ENCODE measurements at places on chromosomes 5 and 9.

GRCh38 chr5:180495292-180495691 is 1.1 kb downstream of the CNOT6 start:
- no peak for DNase-seq

GRCh38 chr5:5009240-5009639 is 130.9 kb upstream of the ADAMTS16 start:
- DNase-seq: no peak

DNA sequence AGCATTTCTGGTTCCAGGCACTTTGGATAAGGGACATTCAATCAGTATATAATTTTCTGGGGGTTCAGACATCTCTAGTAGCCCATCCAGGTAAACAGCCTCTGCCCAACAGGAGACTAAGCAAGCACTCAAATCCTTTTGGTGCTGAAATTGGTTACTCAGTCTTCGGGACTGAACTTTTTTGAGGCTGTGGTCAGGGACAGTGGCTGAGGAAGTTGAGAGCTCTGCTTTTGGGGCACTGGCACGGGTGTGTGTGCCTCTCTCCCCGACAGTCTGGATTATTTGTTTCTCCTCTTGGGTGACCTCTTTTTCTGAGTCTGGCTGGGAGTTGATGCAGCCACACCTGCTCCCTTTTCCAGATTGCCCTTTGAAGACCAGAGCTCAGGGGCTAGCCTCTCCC is 47.6 kb downstream of the ACER2 start:
- no peak for DNase-seq

- DNase-seq: no peak
Measured at GRCh38 chr9:95725045-95725444, 150.4 kb upstream of the ERCC6L2 start.

DNA sequence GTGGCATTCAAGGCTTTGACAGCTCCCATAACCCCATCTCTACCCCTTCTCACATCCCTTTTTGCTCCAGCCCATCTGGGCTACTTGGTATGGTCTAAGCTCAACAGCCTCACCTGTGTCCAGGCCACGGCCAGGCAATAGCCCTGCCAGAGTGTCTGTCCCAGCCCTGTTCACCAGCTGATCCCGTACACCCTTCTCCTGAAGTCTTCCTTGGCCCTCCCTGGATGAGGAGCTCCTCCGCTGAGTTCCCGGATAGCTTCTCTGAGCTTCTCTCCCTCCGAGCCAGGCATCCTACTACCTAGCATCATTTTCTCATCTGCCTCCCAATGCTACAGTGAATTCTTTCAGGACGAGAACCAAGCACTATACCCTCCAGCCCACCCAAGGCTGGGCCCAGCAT is 208.2 kb downstream of the DAB2IP start:
- no peak for DNase-seq

DNA sequence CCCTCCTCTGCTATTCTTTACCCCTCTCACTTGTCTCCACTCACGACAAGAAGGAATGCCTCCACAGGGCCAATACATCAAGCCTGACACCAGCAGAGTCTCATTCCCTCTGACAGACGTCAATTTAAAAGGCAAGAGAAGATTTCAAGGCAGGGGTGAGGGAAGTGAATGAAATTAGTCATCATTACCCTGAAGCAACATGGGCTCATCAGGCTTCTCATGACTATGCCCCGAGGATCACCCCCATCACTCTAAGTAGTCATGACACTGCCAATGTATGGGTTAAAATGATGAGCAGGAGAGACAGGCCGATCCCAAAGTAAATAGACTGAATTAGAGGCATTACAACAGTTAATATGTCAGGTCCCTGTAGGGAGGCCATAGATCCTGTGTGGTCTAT is 504.4 kb downstream of the TLE4 start:
- no peak for DNase-seq

- no peak for DNase-seq
Measured at GRCh38 chr5:75694781-75695180, 22.5 kb downstream of the POC5 start.

DNA sequence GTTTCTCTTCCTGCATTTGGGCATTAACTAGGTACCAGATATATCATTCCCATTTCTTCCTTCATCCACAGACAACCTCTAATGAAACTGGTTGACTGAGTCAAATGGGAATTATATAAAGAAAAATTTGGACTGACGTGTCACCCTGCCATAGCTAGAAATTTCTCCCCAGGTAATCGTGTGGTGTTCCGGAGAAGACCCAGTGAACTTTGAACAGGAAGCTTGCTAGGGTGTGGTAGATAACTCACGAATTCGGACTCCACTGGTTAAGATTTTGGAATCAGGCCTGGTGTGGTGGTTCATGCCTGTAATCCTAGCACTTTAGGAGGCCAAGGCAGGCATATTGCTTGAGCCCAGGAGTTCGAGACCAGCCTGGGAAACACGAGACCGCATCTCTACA is 114.3 kb upstream of the OTULINL start:
- no peak for DNase-seq

DNA sequence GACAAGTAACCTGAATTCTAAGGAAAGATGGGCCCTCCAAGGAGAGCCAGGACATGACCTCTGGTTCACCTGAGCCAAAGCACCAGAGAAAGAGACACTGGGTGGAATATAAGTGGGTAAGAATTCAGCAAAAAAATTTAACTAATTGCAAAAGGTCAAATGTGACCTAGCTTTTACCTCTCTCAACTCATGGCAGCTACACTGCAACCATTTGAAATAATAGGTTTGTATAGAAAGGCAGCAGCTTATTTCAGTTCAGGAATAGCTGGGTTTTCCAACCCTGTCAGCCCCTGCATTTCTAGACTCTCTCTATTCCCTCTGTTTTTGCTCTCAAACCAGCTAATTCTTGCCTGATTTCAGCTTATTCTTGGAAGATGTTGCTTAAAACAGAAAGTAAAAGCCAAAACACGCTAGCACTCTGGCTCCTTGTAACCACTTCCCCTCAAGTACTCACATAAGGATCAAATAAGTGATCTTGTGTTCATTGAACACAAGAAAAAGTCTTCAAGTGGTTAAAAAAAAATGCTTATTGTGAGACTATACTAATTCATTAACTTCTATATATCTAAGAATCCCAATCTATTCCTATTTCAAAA is 101.1 kb upstream of the NR4A3 start:
- no peak for DNase-seq
